ENCODE measurements at places on chromosomes 11 and 22.

- no peak for DNase-seq
Measured at GRCh38 chr11:65649656-65650546, 12.0 kb downstream of the SIPA1 start.

DNA sequence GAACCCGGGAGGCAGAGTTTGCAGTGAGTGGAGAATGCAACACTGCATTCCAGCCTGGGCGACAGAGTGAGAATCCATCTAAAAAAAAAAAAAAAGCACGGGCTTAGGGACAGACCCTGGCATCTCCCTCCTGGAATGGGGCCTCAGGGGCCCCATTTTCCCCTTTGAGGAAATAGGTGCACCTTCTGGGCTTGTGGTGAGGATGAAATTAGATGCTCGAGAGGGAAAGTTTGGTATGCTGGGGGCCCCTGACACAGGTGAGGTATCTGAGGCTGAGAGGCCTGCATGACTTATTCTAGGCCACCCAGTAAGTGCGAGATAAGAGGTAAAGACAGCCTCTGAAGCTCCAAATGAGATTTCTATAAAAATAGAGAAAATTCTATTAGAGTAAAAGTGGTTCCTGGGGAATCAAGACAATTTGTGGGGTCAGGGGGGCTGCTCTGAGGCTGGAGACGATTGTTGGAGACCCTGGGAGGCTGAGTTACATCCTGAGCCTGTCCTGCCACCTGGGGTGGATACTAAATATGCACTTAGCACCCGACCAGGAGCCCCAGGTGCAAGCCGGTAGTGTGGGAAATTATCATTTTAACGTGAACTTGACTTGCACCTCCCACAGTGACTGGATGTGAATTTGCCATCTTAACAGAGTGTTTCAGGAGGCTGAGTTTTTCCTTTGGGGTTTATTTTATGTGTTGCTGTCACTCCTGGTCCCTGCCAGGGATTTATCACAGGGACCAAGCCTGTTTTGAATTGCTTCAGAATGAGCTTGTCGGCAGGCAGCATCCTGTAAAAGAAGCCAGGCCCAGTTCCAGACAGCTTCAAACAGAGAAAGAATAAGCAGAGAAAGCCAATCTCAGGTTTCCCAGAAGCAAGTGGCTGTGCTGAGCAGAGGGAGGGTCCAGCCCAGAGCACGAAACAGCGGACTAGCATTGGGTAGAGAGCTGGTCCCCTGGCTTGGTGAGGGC lies 48.4 kb upstream of the TSKU start:
- no peak for DNase-seq

- no peak for DNase-seq
Measured at GRCh38 chr11:79185351-79185750, 255.5 kb downstream of the TENM4 start.

GRCh38 chr11:20448834-20449233 lies 61.3 kb downstream of the PRMT3 start:
- no peak for DNase-seq

DNA sequence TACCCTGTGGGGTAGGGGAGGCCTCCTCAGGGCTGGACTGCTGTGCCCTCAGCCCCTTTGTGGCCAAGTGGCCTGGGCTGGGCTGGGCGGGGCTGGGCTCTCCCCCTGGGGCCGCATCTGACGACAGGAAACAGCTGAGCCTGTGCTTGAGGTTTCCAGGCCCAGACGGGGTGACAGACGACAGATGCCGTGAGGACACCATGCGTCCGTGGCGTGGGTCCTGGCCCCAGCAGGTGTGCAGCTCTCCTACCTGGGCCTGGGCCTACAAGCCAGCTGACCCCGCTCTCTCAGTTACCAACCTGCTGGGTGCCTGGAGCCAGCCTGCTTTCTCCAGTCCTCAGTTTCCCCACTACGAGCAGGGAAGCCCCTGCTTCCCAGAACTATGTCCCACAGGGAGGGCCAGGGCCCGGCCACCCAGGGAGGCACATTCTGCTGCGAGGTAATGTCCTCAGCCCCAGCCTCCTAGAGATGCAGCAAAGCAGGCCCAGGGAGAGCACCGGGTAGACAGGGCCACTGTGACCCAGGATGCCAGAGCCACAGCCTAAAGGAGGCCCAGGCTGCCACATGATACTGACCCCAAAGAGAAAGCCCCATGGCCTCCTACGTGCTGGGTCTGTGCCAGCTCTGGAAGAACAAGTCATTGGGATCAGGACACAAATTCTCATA lies 181.3 kb downstream of the IGLL1 start:
- no peak for DNase-seq

GRCh38 chr22:50016988-50017700 lies 4.6 kb upstream of the IL17REL start:
- no peak for DNase-seq

- DNase-seq: no peak
Measured at GRCh38 chr11:120030411-120030810, 107.5 kb downstream of the TRIM29 start.

GRCh38 chr22:33654173-33654895 lies 265.9 kb downstream of the LARGE1 start:
- DNase-seq: no peak

DNA sequence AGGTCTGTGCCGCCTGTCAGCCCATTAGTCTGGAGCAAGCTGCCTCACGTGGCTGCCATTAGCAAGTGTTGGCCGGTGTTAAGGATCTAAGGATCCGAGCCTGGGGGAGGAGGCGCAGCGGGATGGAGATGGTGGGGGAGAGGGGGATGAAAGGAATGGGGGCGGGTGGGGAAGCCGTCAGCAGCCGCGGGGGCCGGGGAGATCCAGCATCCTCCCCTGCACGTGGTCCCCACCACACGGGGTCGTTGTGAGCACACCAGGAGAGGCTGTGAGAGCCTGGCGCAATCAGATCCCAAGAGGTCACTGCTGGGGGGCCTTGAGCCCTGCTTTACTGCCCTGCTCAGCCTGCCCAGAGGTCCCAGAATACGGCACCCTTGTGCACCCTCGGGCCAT lies 7.3 kb downstream of the CABP7 start:
- peak; percentile 69 for DNase-seq

DNA sequence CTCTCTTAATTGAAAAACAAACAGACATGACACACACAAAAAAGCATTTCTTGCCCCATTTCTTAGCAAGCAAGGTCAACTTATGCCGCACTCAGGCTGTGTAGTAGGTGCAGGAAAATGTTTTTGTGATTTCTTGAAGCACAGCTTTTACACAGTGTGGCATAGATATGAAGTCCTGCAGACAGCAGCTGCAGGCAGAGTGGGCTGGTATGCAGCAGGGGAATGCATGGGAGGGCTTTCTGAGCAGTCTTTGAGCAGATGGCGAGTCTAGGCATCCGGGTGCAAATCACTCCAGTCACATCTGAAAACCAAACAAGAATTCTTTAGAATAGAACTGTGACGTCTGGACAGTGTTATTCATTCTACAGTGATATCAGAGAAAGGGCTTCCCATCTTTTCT lies 87.5 kb downstream of the BLID start:
- DNase-seq: no peak

DNA sequence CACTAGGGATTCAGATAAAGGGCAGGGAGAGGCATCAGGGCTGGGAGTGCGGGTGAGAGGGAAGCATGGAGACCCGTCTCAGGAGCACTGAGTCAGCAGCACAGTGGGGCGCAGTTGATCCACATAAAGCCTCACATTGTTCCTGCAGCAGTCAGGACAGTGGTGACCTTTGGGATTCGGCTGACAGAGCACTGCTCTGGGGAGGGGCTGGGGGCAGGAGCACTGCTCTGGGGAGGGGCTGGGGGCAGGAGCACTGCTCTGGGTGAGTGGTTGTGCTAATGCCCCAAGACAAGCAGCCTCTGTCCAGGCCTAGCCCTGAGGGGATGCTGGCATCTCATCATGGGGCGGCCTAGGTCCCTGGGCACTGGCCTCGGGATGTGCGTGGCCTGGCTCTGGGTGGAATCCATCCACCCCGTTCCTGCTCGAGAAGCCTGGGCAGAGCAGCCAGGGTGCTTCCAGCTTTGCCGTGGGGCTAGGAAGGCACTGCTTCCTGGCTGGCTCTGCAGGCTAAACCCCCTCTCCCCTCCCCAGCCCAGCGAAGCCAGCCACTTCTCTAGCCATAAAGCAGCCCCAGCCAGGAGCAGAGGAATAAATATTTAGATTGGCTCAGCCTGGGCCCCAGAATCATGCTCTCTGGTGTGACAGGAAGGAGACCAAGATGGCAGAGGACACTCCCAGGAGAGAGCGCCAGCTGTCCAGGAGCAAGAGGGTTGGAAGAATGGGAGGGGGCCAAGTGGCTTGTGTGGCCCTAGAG lies 7.3 kb downstream of the OAF start:
- DNase-seq: no peak

DNA sequence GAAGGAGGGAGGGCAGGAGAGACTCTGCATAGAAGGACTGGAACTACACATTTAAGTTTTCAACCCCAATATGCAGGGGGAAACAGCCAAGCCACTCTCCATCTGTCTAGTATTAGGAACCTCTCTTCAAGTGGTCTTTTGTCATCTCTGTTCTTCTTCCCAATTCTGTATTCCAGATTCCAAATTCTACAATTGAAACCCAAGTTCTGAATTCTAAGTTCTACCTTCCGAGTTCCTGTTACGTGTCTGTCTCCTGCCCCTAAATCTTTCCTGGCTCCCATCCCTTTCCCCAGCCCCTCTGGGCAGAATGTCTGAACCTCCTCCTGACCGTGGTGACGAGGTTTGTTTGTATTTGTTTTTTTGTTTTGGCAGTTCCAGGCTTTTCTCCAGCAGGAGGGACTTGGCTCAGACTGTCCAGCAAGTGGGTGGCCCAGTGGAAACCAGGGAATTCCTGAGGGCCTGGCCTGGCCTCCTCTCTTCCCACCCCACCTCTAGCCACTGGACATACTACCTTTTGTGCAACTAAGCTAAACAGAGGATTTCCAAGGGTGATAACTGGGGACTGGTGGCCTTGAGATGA lies 1.6 kb upstream of the THOC5 start:
- DNase-seq: peak; percentile 17

DNA sequence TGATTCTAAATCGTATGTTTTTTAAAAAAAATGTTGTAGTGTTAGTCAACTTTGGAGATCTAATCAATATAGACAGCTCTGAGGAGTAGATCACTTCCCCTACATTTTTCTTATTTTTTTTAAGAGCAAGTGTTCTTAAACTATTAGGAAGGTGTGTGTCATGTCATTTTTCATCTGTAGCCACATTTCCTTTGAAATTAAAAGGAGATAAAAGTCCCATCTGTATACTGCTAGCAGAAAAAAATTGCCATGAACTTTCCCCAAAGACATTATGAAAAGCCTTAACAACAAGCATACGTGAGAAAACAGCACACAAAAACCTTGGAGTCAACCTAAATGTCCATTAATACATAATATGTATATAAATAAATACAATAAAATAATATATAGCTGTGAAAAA lies 286.6 kb downstream of the ETS1 start:
- DNase-seq: no peak

- no peak for DNase-seq
Measured at GRCh38 chr11:59291228-59291627, 67.5 kb upstream of the OR5AN1 start.

DNA sequence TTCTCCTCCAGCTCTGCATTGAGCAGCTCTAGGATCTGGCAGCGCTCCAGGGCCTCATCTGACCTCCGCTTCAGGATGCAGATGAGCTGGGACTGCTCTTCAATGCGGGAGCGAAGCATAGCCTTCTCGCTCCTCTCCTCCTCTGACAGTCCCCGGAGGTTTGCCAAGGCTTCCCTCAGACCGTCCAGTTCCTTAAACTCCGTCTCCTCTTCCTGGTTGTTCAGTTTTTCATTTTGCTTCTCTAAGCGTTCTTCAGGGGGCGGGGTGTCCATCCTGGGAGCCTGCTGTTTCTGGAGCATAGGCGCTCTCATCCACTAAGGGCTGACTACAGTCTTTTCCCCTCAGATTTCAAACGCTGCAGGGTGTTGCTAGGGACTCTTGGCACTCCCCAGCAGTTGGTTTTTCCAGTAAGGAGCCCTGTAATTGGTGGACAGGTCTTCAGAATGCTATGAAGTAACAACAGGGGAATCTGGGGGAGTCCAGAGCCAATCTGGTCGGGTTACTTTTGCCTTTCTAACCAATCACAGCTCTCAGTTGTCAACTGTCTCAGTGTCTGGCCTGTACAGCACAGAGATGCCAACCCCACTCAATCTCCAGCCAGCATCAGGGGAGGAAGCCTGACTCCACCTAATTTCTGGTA lies at the start of gene CCDC89:
CCDC89 (minus strand) TSS at position 376 of the 640 bp plus-strand sequence; CDS start at position 311, 65 bp downstream.
- DNase-seq: peak; percentile 99

- no peak for DNase-seq
Measured at GRCh38 chr11:13883042-13883441, 79.5 kb upstream of the SPON1 start.

- no peak for DNase-seq
Measured at GRCh38 chr11:346529-346928, 22.8 kb upstream of the B4GALNT4 start.

GRCh38 chr11:75578977-75579376 lies 16.9 kb downstream of the SERPINH1 start:
- no peak for DNase-seq

DNA sequence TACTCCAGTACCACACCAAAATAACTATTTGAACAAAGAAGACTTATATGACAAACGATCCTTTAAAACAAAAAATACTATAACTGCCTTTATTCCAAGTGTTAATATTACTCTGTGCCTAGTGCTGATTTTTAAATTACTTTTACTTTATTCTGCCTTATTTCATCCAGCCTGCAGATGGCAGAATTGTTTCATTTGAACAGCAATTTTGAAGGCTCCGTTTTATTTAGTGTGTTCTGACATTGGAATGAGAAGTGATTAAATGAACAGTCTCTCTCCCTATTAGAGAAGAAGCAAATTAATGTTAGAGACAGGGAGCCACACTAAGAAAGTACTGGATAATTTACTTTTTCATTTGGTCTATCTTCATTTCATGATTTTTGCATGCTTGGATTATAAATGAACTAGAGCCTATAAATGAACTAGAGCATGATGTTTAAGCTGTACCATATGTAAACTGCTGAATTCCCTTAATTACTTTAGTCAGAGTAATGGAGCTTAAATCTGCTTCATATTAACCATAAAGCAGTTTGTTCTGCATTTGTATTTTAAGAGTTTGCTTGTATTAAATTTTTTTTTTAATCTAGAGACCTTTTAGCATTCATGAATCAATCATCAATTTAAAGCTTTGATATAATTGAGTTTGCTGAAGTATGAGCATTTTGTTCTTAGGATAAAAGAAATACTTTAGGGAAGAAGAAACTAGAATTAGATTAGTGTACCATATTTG lies 9.8 kb downstream of the PDHX start:
- peak; percentile 31 for DNase-seq

GRCh38 chr11:36465449-36466163 lies 44.5 kb downstream of the TRAF6 start:
- DNase-seq: no peak

DNA sequence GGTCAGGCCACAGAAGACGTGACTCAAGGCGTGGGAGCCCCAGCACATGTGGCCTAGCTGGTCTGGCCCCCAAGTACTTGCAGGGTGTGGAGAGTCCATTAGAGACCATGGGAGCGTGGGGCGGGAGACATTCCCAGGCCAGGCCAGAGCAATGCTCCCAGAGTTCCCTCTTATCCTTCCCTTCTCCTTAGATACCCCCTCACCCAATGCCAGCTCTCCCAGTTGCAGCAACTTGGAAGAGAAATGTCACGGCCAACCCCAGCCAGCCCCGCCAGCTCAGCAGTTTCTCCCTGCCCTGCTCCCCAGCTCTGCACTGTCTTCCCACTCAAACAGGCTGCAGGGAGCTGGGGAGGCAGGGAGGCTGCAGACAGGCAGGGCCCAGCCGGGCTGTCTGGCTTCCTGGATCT lies 65.4 kb upstream of the TSPAN18 start:
- no peak for DNase-seq

GRCh38 chr11:70568035-70568813 lies 169.9 kb downstream of the CTTN start:
- DNase-seq: peak; percentile 92

Data from AG08395 (cell line).